GM19239 (cell line): ENCODE measurements at places on chromosomes 2 and 18.

- no peak for DNase-seq
These were observed 5.9 kb downstream of the MFSD2B start for GRCh38 chr2:24015562-24016375.

GRCh38 chr2:174603280-174603679 is 5.7 kb upstream of the WIPF1 start:
- no peak for DNase-seq

- no peak for DNase-seq
These were observed 3.5 kb upstream of the ATL2 start for GRCh38 chr2:38380397-38381130.

DNA sequence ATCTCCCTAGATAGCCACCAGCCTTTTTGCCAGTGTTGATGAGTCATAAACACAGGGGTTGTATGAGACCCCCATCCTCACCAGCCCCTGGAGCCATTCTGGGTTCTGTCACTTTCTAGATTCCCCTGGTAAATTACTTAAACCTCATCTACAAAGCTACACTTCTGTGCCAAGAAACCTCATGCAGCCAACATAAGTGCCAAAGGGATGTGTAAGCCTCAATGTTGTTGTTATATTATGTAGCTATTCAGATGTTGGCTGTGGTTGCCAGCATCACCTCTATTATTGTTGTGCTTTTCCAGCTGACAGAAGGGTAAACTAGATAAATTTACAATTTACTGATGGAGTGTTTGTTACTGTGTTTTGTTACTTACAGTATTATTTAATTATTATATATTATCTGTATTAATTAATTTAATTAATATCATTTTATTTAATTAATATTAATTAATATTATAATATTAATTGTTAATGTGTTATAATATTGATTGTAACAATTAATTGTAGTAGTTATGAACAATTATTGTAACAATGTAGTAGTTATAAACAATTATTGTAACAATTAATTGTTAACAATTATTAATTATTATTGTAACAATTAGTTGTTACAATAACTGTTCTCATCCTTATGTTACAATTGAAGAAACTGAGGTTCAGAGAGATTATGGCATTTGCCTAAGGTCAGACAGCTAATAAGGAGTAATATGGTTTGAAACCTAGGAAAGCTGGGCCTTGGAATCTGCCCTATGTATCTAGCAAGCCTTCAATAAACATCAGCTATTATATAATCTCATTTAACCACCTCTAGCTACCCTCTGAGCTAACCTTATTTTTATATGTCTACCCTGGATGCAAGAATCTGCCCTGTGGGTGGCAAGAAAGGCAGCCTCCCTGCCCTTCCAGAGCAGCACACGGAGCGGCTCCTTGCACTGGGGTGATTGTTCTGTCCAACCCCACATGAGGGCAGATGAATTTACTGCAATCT is 36.1 kb downstream of the PSTPIP2 start:
- DNase-seq: no peak

DNA sequence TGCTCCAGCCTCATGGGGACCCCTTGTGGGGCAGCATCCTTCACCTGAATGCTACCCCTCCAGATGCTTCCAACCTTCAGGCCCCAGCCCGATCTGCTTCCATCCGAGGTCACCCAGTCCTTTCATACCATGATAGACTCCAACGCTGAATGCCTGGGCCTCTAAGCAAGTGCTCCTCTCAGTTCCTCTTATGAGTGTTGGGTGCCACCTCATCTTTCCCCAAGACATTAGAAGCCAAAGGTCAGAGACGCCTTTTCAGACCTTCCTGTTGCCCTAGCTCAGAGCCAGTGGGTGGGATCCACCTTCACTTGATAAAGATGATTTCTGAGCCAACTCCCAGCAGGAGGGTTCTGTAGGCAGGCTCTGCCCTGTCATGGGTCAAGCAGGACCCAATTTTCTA is 174.5 kb upstream of the MGAT5 start:
- DNase-seq: peak; percentile 24

DNA sequence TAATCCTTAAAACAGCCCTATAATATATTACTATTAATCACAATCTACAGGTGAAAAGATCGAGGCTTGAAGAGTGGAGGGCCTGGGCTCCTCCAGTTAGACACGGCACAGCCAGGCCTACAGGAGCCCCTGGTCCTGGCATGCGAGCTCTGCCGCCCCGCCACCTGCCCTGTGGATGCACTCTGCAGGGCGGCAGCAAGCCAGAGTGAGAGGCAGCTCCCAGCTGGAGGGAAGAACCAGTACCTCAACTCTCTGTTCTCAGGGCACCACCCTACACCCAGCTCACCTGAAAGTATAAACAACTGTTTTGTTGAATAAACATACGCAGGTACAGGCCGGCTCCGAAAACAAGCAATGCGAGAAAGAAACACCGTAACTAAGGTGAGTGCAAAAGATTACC is 34.6 kb downstream of the EIPR1 start:
- DNase-seq: no peak

DNA sequence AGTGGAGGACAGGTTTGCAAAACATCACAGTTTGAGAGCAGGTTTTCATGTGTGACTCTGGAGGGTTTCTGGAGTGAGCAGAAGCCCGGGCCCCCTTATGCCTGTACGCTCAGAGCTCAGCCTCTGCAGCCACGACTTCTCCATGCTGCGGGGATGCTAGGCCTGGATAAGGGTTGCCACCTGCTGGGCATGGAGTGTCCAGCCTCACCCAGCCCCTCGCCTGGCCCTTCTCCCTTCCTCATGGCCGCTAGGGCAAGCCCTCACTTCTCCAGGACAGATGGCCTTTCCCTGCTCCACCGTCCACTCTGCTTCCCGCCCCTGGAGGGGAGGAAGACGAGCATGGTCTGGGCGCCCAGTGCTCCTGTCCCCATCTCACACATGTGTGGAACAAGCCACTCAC is 318.7 kb downstream of the GBX2 start:
- DNase-seq: no peak

GRCh38 chr2:31865215-31865614 is 145.6 kb downstream of the MEMO1 start:
- no peak for DNase-seq

- DNase-seq: no peak
These were observed 102.8 kb upstream of the FZD7 start for GRCh38 chr2:201930831-201931230.

DNA sequence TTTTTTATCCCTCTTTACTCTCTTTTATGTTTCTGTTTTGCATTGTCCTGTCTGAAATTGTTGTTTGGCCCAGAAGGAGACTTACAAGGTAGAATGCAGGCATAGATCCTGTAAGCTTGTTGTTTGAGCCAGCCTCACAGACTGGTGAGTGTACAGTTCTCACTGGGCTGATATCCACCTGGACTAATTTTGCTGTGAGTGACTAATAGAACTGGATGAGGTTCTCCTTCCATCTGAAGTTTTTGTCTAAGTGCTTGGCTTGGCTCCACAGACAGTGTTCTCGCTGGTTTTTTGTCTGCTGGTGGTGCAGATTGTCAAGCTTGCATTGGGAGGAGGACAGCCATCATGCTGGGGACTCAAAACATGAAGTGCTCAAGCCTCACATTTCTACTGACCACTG is 495.7 kb downstream of the TSN start:
- DNase-seq: no peak

- DNase-seq: no peak
These were observed 489.3 kb downstream of the ZNF516 start for GRCh38 chr18:76005632-76006208.

DNA sequence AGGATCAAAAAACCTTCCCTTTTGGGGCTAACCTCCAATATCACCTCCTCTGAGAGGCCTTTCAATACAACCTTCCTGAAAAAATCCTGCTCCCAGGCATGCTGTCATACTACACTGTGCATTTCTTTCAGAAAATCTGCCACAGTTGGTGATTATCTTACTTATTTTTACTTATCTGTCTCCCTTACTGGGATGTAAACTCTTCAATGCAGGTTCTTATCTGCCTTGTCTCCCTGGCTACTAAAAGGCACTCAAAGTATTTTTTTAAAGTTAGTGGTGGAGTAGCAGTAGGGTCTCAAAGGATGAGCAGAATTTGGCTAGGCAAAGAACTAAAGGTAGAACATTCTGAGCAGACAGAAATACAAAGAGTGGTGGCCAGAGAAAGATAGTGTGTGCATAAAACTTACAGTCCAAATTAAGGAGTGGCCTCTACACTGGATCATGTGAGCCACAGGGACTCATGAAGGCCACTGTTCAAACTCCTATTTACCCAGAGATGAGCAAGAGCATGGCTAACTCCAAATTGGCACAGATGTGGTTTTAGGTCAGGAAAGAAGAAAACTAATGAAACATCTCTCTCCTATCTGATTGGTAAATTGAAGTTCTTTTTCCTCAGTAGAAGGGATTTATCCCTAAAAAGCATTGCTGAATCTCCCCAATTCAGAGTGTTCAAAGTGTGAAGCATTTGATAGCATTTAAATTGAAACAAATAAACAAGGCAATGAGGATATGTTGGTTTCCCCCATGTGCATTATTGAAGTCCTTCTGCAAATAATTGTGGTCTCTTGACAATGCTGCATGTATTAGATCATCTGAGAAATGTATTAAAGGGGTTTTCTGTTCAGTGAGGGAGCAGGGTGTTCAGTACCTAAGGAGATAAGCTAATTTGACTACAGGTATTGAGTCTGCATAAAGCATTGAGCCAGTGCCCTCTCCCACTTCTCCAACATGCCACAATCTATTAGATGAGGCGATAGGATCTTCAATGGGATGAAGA is 285.5 kb downstream of the MREG start:
- DNase-seq: no peak

DNA sequence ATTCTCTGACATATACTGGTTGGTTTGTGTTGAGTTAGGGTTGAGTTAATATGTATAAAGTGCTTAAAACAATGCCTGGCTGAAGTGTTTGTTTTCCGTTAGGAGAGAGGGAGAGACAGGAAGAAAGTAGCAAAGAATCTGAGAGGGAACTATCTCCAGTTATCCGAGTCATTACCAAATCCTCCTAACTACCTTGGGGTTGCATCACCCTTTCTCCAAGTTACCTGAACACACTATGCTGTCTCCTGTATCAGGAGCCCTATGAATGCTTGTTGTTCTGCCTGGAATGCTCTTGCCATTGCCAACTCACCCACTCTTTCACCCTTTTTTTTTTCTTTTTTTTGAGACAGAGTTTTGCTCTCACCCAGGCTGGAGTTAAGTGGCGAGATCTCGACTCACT is 47.9 kb upstream of the ITGAV start:
- no peak for DNase-seq

- no peak for DNase-seq
These were observed 240.5 kb upstream of the OSR1 start for GRCh38 chr2:19598971-19599370.

DNA sequence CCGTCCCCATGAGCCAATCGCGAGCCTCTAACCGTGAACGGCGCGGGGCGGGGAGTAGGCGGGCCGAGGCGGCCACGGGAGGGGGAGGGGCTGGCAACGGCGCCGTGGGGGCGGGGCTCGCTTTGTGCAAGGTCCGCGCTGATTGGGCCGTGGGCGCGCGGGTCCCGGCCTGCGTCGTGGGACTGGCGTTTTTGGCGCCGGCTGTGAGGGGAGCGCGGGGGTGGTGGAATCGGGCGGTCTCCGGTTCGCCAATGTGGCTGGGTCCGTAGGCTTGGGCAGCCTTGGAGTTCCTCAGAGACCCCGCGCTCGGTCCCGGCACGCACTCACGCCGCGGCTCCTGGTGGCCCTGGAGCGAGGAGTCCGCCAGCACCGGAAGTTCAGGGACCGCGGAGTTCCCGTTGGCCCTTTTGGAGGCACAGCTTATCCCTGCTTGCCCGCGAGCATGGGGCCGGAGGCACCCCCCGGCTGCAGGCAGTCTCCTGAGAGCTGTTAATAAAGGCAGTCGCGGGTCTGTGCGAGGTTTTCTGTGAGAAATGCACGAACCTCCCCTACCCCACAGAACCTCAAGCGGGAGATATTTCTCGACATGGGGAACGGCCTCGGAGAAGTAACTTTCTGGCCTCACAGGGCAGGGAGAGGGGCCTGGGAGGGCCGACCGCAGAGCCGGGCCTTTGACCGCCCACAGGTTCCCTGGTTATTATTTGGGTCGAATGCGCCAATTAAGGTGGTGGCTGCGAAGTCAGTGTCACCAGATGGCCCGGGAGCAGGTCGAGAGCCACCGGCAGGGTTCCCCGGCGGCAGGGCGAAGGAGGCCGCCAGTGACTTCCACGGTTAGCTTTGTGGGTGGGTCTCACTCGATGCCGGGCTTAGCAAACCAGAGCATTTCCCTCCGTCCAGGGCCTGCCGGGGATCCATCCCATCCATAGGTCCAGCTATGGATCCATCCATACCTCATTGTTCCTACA is 574 bp upstream of the NCL start:
- DNase-seq: peak; percentile 90

DNA sequence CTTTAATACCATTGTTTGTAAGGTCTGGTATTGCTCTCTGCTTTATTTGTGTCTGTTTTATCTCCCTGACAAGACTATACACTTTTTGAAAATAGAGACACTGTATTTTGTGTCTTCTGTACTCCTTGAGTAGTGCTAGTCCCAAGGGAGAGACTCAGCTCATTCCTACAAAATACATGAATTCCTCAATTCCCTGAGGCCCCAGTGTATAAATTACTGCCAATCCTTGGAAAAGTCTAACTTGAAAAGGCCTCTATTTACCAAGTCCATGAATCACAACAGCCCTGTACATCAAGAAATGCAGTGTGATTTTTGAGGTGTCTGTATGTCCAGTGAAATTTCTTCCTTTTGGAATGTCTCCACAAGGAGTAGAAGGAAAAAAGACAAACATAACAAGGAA is 34.9 kb upstream of the NEDD4L start:
- DNase-seq: no peak

GRCh38 chr2:241344925-241345651 is 11.0 kb upstream of the FARP2 start:
- DNase-seq: no peak

DNA sequence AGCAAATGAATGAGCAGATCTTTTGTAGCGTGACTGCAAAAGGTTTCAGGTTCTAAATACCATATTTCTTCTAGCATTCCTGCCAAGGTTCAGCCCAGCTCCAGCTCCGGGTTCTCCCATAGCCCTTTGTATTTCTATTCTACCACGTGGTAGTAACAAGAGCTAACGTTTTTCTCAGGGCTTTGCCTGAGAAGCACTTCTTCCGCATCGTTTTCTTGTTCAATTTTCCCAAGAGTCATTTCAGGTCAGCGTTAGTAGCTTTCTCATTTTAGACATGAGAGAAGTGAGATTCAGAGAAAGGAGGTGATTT is 120.1 kb upstream of the MYCN start:
- DNase-seq: no peak

DNA sequence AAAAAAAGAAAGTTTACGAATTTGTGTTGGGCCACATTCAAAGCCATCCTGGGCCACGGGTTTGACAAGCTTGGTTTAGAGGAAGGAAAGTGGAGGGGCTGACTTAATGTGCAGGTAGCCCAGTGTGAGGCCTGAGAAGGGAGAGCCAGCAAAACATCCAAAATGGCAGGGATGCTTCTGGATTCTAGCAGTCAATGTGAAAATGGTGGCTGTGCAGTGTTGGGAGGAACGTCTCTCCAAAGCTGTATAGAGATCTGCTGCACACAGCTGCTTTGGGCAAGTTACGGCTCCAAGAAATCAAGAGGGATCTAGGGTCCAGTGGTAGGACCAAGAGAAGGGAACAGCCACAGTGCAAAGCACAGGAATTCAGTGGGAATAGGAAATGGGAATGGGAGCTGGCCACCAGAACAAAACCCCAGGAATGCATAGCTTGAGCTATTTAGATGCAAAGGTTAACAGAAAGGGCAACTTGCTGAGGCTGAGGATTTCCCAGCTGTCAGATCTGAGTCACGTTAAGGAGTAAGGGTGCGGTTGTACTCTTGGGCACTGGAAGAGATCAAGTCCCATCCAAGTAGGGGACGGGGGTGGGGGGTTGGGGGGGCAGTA is 70.6 kb downstream of the B3GNT2 start:
- DNase-seq: no peak
